Glomerular endothelial cell (primary cell): ENCODE measurements at places on chromosomes 2 and 18.

- DNase-seq, result no peak
These were observed 10.0 kb downstream of the KLF11 start for GRCh38 chr2:10053351-10053750.

- no peak for DNase-seq
These were observed 96.4 kb downstream of the DTNA start for GRCh38 chr18:34806527-34806926.

- no peak for DNase-seq
These were observed 140.2 kb upstream of the BCL2L11 start for GRCh38 chr2:110980339-110981062.

GRCh38 chr2:229523663-229524062 lies 190.7 kb downstream of the DNER start:
- DNase-seq, result no peak

DNA sequence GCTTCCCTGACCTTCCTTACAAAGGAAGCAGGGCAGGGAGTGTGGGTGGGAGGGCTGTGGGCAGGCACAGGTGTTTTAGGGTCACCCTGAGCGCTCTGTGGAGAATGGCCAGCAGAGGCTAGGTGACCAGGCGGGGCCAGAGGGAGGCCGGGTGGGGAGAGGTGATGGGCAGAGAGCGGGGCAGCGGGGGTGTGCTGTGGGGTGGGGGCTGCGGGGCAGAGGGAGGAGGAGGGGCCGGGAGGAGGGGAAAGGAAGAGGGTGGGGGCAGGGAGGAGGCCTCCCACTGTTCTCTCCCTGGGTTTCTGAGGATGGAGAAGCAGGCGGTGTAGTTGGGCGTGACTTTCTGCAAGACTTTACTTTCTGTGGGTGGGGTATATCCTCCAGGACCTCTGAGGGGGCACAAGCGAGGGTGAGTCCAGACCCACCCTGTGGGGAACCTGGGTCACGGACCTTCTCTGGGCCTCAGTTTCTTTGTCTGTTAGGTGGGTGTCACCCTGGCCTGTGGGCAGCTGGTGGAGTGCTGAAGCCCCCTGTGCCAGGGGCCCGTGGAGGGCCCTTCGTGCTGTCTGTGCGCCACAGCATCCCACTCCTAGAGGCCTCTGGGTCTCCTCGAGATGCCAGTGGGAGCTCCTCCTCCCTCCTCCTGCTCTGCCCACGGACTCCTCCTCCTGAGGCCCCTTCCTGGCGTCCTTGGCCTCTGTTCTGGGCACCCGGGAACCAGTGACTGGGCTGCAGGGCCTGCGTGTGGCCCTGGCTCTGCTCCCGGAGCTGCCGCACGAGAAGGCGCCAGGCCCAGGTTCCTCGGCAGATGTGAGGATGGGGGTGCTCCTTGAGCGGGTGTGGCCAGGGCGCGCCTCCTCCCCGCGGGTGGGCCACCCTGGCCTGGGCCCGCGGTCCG lies 6.3 kb upstream of the NEU4 start:
- no peak for DNase-seq

DNA sequence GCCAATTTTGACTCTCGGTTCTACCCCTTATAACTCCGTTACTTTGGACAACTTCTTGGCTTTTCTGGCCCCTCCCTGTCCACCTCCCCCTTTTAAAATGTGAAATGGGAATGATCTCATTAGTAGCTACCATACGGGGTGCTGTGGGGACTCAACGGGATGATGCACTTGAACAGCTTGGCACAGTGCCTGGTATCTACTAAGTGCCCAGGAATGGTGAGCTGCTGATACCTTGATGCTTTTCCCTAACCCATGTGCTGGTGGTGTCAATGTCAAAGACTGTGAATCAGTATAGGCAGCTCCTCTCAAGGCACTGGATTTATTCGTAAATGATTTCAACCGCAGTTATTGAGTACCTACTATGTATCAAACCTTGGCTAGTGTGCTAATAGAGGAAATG lies 204.2 kb downstream of the LOXHD1 start:
- DNase-seq, result no peak

DNA sequence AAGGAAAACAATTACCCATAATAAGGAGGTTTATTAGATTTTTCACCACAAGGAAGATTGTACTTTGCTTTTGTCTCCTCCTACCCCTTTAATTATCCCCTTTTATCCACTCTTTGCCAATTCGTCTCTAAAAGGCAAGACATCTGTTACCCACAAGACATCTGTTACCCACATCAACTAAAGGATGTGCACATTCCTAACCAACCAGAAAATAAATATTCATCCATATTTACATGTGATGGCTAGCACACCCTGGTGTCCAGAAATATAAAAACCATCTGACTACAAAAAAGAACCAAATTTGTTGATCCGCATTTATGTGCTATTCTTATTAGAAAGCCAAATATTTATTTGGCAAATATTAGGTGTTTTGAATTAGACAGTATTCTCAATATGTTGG lies 35.7 kb downstream of the ACVR1C start:
- DNase-seq, result no peak

DNA sequence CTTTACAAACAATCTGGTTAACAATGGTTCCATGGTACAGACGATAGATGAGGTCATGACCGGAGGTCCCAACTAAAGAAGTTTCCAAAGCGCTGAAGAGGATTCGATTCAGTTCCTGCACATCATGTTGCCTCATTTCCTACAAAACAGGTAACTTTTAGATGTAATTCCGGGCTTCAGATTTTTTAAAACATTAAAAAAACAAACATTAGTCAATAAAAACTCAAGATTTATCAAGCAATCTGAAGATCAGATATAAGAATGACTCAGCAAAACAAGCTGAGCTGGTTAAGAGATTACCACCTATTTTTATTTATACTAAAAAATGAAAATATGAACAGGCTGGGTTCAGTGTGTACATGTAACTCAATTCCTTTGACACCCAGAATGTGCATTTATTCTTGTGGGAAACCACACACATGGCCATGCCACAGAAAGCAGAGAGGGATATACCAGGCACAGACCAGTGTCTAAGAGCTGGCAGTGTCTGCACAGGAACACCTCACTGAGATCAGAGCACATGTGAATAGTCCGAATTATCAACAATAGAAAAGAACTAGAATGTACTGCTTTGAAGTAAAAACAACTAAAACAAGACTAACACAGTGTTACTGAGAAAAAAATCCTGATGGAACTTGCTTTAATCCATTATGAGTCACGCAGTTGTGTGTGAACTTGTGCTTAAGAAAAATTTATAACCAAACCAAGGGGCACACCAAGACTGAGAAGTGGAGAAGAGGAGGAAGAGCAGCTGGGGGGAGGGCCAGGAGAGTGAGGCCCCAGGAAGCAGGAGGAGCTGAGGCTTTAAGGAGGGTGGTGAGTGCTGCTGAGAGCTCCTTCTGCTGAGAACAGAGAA lies 9.5 kb downstream of the USP40 start:
- peak; percentile 18 for DNase-seq

DNA sequence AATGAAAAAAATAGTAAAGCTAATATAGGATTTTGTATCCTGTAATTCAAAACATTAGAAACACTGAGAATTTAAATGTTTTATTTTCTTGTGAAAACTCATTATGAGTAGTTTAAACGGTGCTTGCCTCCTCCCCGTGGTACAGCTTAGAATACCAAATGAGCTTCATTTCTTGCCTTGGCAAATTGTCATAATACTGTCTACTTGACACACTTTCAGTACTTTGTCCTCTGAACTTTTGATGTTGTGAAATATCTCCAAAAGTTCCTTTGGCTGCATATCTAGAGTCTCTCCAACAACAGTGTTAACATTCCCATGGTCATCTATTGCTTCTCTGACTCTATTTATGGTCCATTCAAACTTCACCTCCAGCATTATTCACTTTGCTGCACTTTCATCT lies 61.9 kb upstream of the EPB41L5 start:
- DNase-seq, result no peak

- DNase-seq, result no peak
These were observed 30.4 kb downstream of the FBLN7 start for GRCh38 chr2:112168422-112169124.

- no peak for DNase-seq
These were observed 12.6 kb upstream of the GALM start for GRCh38 chr2:38653380-38653714.

GRCh38 chr2:20433249-20433648 lies 13.6 kb upstream of the RHOB start:
- DNase-seq, result no peak

- DNase-seq, result no peak
These were observed 104.8 kb upstream of the SLC8A1 start for GRCh38 chr2:40556739-40557138.

DNA sequence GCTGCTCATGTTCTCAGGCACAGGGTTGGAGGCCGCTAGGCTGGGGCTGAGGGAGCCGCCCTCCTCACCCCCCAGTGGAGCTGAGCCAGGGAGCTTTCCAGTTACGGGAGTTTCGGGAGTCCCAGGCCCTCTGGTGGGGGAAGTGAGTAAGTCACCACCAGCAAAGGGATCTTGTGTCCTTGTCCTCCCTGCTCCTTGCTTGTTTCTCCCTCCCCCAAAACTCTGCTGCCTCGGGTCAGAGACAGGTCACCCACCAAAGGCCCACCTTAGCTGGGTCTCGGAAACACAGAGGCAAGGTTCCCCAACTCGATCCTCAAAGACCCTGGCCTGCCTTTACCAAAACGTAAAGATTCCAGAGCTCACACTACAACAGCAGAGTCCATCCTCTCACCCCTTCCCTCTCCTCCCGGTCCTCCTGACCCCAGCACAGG lies 60.5 kb upstream of the POMC start:
- peak; percentile 10 for DNase-seq

DNA sequence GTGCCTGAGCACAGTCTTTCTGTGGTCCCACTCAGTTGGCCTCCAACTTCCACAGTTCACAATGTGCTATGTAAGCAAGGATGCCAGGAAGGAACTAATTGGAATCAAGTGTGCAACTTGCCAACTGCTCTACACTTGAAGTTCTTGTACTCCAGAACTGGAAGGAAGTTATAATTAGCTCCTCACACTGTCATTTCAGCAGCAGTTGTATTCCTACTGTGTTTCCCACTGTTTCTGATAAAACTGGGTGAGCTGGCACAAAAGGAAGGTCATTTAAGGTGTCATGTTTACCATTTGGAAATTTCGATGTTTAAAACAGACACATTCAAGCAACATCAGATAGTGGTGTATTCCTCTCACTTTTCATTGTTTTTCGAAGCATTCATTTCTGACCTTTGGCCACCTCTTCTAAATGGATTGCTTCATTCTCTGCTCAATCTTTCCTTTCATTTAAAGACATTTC lies 84.2 kb downstream of the ANTXR1 start:
- peak; percentile 42 for DNase-seq

- no peak for DNase-seq
These were observed 14.3 kb downstream of the PRKRA start for GRCh38 chr2:178436662-178437061.

DNA sequence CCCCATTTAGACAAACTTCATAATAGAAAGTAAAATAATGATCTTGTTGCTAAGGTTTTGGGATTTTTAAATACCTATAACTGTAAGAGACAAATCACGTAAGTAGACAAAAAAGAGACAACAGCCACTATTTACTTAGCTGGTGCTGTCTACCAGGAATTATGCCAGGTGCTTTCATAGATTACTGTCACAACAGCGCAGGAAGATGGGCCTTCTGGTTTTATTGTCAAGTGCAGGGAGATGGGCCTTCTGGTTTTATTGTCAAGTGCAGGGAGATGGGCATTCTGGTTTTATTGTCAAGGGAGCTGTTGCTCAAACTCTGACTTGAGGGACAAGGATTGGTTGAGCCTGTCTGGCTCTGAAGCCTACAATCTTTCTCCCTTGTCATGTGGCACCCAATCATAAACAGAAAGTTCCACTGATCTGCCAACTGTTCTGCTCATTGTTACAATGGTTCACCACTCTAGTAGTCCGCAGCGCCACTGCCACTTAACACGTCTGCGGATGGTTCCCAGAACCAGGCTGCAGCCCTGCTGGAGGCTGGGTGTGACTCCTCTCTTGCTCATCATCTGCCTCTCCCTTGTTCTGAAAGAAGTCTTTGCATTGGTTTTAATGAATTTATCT lies 95.0 kb downstream of the RNF144A start:
- DNase-seq, result no peak

DNA sequence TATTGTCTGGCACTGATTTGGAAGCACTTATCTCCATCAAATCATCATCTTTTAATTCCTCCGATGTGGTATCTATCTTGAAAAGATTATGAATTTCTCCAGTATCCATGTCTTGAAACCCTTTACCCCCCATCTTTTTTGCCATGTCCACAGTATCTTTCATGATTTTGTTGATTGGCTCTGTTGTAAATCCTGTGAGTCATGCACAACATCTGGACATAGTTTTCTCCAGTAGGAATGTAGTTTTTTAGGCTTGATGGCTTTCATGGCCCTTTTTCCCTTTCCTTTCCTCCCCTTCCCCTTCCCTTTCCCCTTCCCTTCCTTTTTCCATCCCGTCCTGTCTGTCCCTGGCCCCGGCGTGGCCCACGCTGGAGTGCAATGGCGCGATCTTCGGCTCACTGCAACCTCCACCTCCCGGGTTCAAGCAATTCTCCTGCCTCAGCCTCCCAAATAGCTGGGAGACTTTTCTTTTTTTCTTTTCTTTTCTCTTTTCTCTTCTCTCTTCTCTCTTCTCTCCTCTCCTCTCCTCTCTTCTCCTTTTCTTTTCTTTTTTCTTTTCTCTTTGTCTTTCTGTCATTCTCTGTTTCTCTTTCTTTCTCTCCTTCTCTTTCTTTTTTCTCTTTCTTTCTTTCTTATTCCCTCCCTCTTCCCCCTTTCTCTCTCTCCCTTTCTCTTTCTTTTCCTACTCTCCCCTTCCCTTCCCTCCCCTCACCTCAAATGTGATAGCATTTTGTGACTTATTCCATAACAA lies 18.4 kb upstream of the ZNF638 start:
- no peak for DNase-seq

GRCh38 chr2:149747456-149747855 lies 159.9 kb upstream of the MMADHC start:
- no peak for DNase-seq

DNA sequence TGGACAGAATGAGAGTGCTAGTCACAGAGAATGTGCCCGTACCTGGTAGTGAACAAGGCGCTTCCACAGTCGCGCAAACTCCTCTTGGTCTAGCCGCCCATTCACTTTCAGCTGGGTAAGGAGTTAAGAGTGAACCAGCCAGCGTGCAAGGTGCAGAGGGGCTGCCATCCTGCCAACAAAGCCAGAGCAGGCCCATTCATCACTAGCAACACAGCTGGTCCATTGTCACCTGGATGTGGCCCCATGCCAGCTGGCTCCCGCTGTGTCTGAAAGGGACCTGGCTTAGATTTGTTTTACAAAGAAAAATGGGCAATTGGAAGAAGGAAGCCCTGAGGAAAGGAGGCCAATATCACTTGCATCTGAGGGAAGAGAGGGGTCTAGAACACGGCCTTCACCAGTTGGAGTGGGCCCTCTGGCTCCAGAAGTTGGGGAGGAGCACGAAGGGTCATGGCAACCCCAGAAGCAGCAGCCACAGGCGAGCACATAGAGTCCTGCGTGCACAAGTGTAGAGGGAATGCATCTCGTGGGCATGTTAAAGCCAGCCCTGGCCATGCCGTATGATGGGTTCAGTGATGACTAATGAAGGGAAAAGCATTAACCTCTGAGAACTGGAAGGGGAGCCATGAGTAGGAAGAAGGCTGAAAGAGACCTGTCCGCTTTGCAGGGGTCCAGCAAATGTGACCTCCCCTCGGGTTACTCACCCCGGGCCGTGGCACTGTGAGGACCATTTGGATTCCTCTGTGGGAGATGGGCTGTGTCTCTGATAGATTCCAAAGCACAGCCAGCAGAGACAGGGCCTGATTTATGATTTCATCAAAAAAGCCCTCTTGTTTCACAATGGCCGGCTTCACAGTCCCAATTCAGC lies 70.6 kb downstream of the CAPN13 start:
- DNase-seq, result no peak

GRCh38 chr2:225140723-225141122 lies 98.5 kb upstream of the DOCK10 start:
- DNase-seq, result no peak

- DNase-seq, result no peak
These were observed 71.7 kb downstream of the FEZ2 start for GRCh38 chr2:36526226-36526625.

GRCh38 chr2:88350331-88351248 lies 101.9 kb downstream of the FOXI3 start:
- no peak for DNase-seq
